Ammon's horn (tissue), 1 donor: ENCODE measurements at places on chromosomes 3 and 15.
A peak's percentile ranks its signal among the peaks of the same experiment; 100 is the strongest.

- peak; percentile 5 for DNase-seq
These were observed 713.5 kb upstream of the LMCD1 start for GRCh38 chr3:7787871-7788828.

- no peak for DNase-seq
These were observed 3.6 kb downstream of the CAMP start for GRCh38 chr3:48226939-48227338.

DNA sequence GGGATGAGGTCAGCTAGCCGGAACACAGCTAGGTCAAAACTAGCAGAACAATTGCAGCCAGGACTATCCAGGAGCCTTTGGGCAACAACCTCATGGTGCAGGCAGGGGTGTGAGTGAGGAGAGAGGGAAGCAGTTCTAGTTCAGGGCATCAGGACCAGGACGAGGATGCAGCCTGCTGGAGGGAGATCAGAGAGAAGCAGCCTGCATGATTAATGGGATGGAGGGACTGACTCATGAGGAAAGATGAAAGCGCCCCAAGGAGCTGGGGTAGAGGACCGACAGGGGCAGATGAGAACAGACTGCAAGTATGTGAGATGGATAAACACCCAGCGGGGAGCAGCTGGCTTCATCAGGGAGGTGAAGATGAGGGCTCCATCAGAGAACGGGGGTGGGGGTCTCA is 37.9 kb upstream of the LRTM1 start:
- no peak for DNase-seq

DNA sequence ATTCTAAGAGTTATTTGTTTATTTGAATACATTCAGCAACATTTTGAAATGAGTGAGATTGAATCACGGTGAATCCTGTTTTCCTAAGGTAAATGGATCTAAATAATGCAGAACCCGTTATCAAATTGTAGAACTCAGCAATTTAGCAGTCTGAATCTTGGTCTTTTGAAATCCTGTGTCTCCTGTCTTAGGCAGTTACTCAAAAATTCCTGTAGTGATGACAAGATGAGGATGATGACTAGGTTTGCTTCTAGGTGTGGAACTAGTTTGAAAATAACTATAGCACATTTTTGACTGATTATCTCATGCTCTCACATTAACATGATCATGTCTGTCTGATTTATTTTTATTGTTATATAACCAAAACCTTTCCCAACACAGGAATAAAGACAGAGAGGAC is 115.0 kb downstream of the RAP2B start:
- no peak for DNase-seq

- no peak for DNase-seq
These were observed 36.1 kb downstream of the TRANK1 start for GRCh38 chr3:36908647-36909180.

GRCh38 chr3:30319713-30320112 is 286.7 kb upstream of the TGFBR2 start:
- peak; percentile 4 for DNase-seq

- peak; percentile 58 for DNase-seq
These were observed 51.6 kb upstream of the CMTM7 start for GRCh38 chr3:32340039-32340438.

DNA sequence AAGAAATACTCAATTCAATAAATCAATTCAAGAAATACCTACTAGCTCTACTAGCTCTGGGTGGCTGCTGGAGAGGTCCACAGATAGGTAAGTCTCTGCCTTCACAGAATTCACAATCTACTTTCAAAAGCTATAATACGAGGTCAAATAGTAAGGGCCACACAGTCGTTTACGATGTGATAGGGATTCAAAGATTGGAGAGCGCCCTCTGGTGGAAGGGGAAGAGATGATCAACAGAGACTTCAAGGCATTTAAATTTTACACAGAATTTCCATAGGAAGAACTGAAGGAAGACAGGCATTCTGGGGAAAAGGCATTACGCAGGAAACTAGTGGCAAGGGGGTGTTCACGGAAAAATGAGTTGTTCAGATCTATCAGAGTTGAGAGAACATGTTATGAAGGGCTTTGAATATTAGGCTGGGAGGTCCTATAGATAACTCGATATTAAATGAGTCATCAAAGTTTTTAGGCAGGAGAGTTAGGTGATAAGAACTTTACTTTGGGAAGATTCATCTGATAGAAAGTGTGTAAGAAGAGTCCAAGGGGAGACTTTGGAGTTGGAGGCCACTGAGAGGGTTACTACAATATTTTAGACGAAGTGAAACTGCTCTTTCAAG is 128.8 kb downstream of the FRMD5 start:
- DNase-seq = peak; percentile 73

DNA sequence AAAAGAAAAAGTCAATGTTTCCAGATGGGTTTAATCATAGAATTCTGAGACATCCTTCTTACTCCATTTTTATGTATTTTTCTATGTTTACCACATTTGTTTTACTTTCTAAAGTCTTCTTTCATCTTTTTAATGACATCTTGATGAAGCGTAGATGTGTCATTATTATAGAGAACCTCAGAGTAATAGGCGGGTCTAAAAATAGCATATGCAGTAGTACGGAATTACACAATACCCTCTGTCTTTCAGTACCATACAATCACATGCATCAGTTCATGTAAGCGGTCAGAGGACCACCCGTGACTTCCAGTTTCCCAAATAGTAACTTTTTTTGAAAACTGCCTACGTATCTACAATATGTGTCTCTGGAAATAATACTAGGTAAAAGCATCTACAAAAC is 224.0 kb downstream of the PLOD2 start:
- DNase-seq = no peak

DNA sequence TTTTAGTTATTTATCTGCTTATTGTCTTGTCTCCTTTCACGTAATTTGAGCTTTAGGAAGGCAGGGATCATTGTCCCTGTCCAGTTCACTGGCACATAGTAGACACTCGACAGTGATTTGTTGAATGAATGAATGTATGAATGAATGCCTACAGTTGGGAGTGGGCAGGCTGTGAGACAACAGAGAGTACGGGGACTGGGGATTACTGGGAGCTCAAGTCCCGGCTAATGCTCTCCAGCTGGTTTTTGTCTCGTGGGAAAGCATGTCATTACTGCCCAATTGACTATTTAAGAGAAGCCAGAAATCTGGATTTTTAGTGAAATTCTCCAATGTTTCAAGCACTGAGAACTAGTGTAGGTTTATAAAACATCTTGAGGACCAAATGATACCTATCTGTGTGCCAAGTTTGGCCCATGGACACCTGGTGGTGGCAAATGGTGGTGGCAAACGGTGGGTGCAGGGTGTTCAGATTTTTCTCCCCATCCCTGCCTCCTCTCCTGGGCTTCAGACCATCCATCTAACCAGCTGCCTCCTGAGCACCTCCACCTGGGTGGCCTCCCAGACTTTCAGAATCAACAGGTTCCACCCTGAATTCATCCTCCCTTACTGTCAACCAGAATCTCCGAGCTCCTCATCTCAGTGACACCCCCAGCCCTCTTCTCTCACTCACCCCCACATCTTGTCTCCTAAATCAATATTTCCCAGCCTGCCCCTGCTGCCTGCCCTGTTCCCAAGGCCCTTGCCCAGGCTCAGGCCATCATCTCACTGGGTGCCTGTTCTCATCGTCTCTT is 36.2 kb upstream of the TRH start:
- DNase-seq = no peak

- DNase-seq = peak; percentile 98
These were observed at the start of gene KPNA4 for GRCh38 chr3:160565442-160566403. KPNA4 (minus strand) TSS chr3:160565571; CDS start chr3:160565282, 289 bp downstream.

GRCh38 chr15:23645371-23646164 is 2.1 kb downstream of the MAGEL2 start:
- no peak for DNase-seq

DNA sequence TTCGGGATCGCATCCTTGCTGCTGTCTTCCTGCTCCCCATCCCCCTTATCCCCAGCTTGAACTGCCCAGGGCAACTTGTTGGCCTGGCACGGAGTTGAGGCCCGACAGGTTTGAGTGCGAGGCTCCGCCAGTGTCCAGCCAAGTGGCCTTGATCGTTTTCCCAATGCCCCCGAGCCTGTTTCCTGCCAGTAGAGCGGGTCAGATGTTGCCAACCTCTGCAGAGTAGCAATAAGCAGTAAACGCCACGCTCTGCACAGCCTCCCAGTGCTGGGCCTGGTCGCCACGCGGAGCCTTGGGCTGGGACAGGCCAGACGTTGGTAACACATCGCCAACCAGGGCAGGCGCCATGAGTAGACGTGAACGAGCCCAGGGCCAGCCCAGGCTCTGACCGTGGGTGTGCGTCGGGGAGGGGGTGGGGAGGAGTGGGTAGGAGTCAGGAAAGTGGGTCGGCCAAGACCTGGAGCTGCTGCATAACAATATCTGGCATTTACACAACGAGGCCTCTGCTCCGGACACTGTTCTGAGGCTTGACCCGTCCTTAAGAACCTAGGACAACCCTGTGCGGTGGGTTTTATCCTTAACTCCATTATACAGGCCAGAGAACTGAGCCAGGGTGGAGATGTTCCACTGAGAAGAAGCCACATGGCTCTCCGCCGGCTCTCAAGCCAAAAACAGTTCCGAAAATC is 444 bp upstream of the ABHD14A start:
- DNase-seq = peak; percentile 37

DNA sequence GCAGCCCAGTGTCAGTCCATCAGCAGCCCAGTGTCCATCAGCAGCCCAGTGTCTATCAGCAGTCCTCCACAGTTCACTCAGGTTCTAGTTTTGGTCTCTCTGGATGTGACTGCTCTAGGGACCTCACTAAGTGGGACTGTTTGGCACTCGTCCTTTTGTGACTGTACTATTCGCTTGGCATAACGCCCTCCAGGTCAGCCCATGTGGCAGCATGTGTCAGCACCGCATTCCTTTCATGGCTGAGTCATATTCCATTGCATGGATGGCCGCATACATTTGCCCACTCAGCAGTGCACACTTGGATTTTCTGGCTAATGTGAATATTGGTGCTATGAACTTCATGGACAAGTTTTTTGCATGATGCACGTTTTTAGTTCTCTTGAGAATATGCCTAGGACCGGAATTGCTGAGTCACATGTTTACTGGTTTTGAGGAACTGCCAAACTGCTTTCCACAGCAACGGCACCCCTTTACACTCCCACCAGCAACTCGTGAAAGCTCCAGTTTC is 16.4 kb downstream of the CHST13 start:
- peak; percentile 49 for DNase-seq

DNA sequence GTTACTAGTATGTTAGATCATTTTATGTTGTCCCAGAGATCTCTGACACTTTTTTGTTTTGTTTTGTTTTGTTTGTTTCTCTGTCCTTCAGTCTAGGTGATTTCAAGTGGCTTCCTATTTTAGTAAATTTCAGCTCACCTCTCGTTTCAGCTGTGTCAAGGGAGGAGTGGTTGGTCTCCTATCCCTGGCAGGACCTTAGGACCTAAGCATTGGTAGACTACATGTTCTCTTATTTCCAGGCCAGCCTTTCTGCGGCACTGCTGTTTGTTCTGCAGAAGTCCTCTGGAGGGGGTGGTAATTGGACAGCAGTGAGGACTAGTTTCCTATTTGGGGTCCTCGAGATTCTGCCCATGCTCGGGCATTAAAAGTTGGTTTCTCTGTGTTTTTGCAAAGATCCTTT is 31.8 kb downstream of the MGA start:
- DNase-seq = no peak

DNA sequence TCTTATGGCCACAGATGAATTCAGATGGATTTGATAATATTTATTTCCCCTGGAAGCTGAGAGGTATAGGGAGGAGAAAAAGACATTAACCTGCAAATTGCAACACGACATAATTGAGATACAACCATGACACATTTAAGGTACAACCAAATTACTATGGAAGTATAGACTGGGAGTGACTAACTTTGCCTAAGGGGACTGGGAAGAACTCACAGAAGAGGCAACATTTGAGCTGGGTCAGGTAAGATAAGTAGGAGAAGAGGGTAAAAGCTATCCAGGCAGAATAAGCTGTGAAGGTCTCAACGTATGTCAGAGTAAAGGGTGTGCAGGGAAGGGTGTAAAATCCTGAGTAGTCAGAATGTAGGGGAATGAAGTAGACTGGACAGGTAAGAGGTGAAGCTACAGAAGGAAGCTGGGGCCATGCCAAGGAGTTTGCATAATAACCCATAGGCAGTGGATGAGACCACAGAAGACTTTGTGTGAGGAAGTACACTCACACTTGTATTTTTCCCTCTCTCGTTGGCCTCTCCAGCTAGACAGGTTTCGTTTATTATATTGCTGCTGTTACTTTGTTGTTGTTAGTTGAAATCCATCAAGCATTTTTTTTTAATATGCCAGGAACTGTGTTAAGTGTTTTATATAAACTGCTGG is 28.0 kb upstream of the PTX3 start:
- DNase-seq = no peak

DNA sequence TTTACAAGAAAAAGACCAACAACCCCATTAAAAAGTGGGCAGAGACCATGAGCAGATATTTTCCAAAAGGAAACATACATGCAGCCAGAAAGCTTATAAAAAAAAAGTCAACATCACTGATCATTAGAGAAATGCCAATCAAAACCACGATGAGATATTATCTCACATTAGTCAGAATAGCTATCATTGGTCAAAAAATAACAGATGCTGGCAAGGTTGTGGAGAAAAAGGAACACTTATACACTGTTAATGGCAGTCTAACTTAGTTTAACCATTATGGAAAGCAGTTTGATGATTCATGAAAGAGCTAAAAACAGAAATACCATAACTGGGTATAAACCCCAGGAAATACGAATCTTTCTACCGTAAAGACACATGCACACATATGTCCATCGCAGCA is 76.3 kb downstream of the SUCNR1 start:
- DNase-seq = no peak

DNA sequence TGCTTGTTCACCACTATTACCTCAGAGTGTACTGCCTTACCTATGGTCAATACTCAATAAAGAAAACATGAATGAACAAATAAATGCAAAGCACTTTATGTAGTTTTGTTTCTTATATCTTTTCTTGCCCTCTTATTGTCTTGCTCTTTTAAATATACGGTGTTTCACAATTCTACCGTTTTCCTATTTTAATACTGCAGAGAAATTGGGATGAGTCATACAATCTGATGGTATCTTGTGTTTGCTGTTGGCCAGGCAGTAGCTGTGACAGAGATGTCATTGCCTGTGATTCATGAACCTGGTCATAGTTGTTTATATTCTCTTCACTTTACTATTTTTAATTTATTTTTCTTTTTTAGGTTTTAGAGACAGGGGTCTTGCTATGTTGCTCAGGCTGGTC is 48.3 kb downstream of the SERP1 start:
- no peak for DNase-seq

DNA sequence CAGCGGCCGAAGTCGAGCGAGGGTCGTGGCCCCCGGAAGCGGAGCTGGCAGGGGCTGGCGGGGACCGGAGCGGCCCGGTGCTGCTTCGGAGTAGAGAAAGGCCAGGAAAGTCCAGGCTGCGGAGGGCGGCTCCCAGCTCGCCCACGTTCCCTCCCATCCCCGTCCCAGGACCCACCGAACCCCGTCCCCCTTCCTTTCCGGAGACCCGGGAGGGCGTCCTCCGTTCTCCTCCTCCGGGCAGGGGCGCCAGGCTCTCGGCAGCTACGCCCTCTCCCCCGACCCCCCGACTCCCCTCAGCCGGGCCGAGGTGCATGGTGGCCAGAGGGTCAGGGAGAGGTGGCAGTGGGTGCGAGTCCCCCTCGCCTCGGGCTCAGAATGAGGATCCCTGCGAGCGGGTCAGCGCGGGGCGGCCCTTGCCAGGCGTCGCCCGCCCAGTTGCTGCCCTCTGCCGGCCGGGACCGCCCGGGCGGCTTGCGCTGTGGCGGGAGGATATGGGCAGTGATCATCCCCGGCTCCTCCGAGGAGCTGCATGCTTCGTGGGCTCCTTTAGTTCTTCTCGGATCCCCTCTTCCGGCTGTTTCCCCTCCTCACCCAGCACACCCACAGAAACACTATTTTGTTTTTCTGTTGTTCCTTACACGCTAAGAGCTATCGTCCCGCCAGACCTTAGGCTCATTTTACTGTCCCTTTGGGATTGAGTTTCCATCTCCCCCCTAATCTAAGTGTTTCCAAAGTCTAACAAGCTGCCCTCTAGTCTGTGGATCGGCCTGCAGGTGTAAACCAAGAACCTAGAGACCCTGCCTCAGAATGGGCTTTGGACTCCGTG is 744 bp upstream of the ALDH1A2 start:
- peak; percentile 21 for DNase-seq
